ENCODE measurements at places on chromosomes 5 and 9.

DNA sequence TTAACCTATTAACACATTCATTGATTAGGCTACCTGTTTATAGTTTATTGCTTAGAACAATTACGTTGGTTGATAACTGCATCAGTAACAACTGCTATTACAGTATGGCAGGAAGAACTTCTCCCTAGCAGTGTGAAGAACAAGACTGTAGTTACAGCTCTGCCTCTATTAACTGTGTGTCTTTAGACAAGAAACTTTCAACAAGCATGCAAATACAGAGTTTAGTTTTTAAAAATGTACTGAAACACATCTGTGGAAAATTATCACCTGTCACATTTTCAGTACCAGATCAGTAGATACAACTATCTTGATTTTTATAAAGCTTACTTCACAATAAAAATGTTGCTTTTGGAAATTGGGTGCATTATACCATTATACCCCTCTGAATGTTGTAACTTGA, 22.2 kb downstream of the ELL2 start:
- no peak for DNase-seq

DNA sequence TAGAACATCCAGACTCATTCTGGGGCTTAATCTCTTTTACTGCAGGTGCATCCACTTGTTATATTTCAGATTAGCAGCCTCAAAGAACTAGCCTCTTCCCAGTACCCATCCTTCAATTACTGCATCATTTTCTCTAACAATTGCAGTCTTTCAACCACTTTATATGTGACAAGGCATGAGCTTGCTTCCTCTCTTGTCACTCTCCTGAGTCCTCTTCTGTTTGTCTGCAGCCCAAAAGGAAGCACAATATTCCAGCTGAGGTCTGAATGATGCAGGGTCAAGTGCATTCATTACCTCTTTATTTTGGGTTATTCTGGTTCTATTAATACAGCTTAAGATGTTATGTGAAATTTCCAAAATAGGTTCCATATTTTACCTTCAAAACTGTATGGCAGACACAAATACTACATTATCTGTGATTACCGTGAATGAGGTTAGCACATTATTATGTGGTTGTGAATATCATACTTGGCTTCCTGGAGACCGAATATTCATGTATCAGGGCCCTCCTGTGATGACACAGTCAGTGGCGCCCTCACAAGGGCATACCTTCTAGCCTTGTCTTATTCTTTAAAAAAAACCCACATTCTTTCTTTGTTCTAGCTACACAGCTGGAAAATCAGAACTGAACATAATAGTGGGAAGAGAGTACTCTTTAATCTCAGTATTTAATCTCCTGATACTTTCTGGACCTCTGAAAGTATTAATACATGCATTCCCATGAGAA, 323.8 kb downstream of the PDE4D start:
- DNase-seq = no peak

DNA sequence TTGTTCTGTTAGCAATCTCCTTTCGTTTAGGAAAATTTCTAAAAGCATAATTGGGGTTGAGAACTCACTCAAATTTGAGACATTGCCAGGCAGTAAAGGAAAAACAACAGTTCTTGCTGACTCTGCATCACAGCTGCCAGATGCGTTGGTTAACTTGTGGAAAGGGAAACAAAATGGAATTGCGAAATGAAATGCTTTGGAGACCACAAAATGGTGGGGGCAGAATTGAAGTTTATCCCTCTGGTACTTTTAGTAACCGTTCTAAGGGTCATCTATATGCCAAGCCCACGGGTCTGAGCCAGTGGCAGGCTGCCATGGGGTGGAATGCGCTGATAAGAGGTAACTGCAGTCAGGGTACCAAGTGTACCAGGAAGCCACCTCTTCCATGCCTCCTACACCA, 28.6 kb upstream of the SELENOP start:
- peak; percentile 87 for DNase-seq

DNA sequence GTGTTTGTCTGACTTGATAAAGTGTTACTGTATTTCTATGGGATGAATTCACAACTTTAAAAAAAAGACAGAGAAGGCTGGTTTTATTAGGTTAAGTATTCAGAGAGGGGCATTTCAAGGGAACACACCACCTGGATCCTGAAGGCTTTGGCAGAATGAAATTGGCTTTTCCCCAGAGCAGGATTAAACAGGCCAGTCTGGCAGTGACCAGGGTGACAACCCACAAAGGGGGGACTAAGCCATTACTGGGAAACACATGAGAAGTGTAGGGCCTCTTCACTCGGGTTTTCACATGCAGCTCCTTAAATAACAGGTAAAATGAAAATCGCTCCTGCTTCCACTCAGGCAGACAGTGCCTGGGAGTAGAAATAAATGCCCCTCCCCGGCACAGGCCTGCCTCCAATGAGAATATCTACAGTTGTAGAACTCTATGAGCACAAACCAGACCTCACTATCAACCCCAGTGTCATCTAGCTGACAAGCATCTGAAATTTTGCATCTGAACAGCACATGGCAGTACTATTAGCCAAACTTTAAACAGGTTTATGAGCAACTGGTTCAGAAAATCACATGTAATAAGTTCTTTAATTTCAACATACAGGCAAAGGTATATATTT, 85.8 kb downstream of the LHFPL2 start:
- no peak for DNase-seq

GRCh38 chr5:65762234-65762633, 40.2 kb downstream of the NLN start:
- DNase-seq = no peak

- DNase-seq = no peak
Measured at GRCh38 chr5:14627270-14627669, 37.2 kb upstream of the OTULIN start.

DNA sequence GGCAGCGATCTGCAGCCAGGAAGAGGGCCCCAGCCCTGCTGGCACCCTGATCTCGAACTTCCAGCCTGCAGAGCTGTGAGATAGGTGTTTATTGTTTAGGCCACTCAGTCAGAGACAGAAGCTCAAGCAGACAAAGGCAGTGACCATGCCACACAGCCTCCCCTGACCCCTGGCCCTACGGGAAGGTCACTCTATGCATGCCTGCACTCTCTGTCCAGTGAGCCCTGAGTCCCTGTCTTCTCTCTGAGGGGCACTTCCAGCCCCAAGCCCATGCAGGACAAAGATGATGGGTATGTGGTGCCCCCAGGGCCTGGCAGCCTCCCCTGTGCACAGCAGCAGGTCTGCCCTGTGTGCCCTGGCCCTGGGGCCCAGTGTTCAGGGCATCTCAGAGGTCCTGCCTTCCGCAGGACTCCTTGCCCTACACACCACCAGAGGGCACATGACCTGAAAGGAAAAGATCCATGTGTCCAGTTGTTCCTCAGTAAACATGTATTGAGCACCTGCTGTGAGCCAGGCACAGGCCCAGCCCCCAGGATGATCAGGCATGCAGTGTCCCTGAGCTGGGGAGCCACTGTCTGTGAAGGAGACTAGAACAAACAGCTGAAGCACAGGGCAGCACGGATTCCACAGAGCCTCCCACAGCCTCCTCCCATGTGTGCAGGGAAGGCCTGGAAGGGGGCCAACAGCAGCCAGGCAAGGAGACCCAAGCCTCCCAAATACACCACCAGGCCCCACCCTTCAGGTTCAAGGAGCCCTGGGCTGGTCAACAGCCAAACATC, 109.3 kb downstream of the ATPSCKMT start:
- DNase-seq = no peak

GRCh38 chr9:137202966-137203365, 2.4 kb upstream of the TPRN start:
- no peak for DNase-seq

- no peak for DNase-seq
Measured at GRCh38 chr9:81619353-81620001, 69.9 kb downstream of the TLE1 start.

DNA sequence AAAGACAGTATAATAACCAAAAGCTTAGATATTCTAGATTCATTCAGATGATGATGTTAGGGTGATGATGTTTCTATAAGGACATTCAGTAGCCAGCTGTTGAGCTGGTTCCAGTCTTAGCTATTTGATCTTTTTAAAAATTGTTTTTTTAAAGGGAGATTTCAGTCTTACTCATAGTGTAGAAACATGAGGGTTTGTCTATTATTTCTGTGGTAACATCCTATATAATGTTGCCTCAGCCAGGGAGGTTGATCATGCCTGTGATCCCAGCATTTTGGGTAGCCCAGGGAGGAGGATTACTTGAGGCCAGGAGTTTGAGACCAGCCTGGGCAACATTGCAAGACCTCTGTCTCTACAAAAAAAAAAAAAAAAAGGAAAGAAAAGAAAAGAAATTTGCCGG, 167.8 kb downstream of the DOCK2 start:
- no peak for DNase-seq

GRCh38 chr9:116979456-116979855, 292.4 kb downstream of the TRIM32 start:
- DNase-seq = no peak

GRCh38 chr9:4118666-4119065, 181.2 kb downstream of the GLIS3 start:
- no peak for DNase-seq

DNA sequence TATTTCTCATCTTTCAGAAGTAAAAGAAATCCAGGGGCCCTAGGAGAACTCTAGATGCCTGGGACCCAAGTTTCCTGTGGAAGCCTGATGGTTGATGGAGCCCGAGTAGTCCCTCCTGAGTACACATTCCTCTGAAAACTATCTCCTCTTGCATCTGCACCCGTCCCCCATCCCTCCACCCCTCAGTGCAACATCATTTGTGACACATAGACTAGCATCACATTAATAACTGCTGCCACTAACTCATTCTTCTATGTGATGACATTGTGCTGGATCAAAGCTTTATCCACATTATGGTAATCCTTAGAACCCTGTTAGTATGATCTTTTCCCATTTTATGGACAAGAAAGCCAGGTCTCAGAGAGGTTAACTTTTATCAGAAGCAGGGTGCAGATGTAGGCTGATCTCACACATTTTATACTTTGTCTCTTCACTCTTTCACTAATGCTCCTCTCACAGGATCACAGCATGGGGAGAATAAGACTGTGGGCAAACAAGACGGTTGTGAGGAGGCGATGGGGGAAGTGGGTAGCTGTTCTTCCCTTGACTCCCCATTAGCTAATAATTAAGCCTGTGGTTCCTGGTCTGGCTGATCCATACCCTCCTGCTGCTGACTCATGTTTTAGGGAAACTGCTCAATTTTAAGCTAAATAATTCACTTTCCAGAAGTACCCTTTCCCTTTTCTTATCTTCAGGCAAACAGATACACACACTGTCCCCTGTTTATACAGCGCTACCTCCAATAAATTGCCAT, 3.9 kb upstream of the HK3 start:
- no peak for DNase-seq

DNA sequence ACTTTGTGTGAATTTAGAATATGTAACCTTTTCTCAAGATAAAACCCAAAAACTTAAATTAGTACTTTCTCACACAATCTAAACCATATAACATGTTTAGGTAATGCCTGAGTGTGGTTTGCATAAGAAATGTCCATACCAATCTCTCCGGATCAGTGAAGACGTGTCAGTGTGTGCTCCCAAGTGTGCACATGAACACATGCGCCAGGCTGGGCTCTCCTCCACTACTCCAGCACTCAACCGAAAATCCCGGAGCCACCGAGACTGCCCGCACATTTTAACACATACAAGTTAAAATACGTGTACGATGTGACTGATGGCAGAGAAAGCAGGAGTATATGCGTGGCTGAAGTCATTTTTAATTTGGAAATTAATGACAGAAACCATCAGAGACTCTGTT, 658.4 kb downstream of the EFNA5 start:
- DNase-seq = no peak

- no peak for DNase-seq
Measured at GRCh38 chr5:1805736-1806135, 4.5 kb downstream of the NDUFS6 start.

DNA sequence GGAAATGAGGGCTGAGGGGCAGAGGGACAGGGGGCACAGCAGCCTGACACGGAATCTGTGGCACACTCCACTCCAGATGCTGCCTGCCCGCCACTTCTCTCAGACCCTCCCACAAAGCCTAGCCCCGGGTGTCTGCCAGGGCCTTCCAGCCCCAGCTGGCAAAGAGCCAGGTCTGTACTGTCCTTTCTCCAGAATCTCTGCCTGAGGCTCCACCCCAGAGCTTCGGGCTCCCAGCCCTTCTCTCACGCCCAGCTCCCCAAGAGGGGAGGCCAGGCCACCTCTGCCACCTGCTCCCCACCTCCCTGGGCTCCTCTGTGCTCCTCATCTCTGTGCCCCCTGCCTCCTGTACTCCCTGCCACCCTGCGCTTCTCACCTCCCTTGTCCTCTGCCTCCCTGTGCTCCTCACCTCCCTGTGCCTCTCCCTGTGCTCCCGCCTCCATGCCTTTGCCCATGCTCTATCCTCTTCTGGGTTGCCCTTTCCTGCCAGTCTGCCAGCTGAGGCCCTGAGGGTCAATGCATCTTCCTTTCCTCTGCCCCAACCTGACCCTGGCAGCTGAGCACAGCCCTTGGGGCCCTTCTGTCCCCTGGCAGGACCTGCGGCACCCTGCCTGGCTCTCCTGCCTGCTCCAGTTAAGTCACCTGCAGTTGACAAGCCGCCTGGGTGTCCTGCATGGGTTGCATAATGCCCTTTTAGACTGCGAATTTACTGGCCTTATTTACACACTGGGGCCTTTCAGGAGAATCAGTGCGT, 36.4 kb downstream of the RASGEF1C start:
- DNase-seq = peak; percentile 50

DNA sequence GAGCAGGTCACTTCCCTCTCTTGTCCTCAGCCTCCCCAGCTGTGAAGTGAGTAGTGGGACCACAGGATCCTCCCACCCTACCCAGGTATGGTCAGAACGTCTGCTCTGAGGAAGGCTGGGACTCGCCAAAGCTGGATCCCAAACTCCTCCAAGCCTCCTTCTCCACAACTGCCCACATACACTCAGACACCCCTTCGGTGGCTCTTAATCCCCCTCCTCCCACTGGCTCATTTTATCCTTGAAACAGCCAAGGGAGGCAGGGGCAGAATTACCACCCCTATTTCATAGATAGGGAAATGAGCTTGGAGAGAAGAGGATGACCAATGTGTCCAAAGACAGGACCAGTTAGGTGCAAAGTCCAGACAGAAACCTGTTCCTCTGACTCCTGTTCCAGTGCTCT, 121.4 kb downstream of the PAX5 start:
- DNase-seq = no peak

- peak; percentile 66 for DNase-seq
Measured at GRCh38 chr9:124863371-124863871, 1.5 kb downstream of the ARPC5L start.

- DNase-seq = no peak
Measured at GRCh38 chr5:39100851-39101396, 26.7 kb upstream of the RICTOR start.

DNA sequence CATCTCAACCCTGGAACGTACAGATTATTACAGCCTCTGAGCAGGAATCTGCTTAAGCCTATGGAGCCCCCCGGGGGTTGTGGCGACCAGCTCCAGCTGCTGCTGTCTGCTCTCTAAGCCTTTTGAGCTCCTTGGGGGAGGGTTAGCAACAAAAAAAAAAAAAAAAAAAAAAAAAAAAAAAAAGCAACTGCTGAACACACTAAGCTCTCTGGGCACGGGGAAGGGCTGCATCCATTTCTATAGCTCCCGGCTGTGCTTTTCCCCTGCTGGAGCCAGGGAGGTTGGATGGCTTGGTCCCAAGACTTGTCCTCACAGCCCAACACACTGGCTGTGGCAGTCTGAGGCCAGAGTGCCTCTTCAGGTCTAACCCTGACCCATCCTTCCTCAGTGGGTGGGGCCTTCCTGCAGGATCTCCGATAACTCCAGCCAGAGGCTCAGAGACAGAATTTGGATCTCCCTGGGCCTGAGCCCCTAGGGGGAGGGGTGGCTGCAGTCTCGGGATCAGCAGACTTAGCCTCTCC, 82.1 kb downstream of the FBN2 start:
- DNase-seq = no peak

Measured in RPMI8226 (cell line).